Thymus (tissue), 14 donors: ENCODE measurements at places on chromosomes 11 and 22.

DNA sequence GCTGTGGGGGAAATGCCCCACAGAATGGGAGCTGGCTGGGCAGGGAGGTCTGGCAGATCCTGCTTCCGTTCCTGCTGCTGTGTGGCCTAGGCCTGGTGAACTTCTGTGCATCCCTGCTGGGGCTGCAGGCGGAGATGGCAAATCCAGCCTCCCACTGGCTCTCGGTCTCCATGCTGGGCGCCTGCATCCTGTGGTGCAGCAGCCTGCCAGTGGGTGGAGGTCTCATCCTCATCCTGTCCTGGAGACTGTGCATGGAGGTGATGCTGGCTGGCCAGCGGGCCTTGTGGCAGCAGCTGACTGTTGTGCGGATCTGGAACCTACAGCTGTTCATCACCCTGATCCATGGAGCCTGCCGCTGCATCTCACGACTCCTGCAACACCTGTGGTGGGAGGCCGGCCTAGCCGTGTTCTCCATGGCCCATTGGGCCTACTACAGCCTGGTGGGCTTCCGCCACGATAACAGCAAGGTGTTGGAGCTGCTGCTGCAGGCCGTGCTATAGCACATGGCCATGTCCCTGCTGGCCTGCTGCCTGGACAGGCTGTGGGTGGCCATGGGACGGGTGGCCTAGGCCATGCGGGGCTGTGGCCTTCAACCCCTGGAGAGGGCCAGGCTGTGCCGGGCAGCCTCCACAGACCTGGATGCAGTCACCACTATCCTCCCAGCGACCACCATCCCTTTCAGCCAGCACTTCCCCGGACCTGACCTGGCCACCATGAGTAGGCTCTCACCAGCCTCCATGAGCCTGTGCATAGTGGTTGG lies 8.8 kb upstream of the RPL3 start:
- no peak for DNase-seq

- DNase-seq, result no peak
Observed at GRCh38 chr11:128723531-128723930, 29.7 kb downstream of the FLI1 start.

GRCh38 chr11:8267280-8267679 lies 3.6 kb upstream of the LMO1 start:
- no peak for DNase-seq

GRCh38 chr11:76172583-76172982 lies 33.7 kb downstream of the WNT11 start:
- DNase-seq, result no peak

GRCh38 chr11:28581286-28582242 lies 473.4 kb downstream of the METTL15 start:
- no peak for DNase-seq

GRCh38 chr22:21807544-21808529 lies 59.6 kb downstream of the MAPK1 start:
- no peak for DNase-seq

DNA sequence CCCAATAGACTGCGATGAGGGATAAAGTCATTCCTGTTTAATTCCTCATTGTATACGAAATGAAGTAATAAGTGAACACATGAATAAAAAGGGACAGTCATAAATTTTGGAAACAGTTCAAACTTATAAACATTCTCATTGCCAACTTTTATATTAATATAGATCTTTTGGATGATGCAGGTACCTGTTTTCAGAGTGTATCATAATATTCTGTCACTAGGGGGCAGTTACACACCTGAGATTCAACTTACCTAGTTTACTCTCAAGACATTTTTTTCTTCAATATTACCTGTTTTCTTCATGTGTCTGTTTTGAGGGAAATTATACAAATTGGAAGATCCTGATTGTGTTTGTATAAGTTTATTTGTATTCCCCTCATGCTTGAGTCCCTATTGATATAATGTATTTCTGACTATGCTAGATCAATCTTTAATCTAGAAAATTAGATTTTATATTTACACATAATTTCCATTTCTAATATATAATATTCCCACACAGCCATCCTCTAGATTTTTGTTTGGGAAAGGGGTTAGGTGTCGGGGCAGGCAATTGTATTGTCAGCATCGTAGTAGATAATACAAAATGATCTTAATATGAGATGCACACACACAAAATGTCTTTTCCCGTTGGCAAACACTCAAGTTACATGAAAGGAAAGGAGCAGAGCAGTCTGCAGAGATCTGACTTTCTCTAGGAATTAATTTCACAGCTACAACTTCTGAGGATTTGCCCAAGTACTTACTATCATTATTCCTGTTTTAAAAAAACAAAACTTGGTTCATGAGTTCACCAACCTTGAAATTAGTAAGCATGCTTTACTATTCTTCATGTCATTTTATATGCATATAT lies 18.4 kb downstream of the FDX1 start:
- DNase-seq, result no peak

GRCh38 chr11:18066626-18067025 lies 20.6 kb upstream of the TPH1 start:
- DNase-seq, result no peak

- DNase-seq, result no peak
Observed at GRCh38 chr22:29312218-29313125, 3.0 kb downstream of the RASL10A start.
